Kidney tubule cell (primary cell): ENCODE measurements at places on chromosomes 7 and 10.

DNA sequence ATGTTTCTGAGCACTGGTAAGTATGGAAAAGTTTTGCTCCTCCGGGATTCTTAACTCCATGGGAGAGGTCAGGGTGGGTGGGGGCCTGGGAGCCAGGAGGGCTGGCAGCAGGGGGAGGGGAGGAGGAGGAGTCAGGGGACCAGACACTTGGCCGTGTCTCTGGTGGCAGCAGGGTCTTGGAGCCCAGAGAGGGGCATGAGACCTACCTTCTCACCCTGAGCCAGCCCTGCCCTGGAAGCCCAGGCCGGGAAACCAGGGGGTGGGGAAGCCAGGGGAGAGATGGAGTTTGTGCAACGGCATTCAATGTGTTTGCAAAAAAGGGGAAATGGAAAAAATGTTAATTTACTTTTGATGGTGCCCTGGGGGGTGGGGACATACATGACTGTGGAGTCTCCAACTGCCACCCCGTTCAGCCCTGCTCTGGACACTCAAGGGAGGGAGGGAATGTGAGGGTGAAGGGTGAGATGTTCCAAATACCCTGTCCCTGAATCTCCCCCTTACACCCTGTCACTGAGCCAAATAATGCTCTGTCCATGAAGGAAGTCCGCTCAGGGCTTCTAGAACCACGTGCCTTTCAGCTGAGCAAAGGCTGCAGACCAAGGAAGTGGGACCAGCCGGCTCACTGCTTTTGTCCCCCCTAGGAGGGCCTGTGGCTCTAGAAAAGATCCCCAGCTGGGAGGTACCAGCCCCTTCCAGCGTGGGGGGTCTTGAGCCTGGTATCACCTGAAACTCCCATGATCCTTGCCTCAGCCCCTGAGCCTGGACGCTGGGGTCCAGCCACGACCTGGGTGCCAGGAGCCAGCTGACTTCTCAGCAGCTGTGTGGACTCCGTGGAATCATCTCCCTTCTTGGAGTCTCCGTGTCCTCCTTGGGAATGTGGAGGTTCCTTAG, 48.3 kb downstream of the TMEM270 start:
- no peak for DNase-seq

DNA sequence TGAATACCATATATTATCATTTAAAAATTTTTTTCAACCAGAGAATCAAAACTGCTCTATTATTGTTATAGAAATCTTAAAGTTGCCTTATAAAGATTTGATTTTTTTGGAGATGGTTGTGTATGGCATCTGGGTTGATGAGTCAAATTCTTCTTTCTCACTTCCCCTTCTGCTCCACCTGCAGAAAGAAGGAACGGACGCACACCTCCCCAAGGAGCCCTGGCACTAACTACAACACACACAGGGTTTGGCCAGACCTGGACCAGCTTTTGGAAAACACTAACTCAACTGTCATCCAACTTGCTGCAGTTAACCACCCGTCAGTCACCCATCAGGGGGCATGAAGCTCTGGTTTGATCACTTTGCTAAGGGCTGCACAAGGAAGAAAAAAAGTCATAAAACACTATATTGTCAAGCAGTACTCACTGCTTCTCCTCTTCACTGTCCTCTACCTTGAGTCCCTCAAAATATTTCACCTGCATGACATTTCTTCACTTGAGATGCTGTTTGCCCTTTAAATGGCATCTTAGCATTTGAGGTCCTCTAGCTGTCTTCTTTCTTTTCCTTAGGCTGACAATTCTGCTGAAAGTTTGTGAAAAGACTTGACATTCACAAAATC, 266.7 kb upstream of the PHF14 start:
- no peak for DNase-seq

- DNase-seq: peak; percentile 99
Observed at GRCh38 chr7:155962191-155962967, 150.1 kb upstream of the SHH start.

GRCh38 chr7:70298780-70299471, 700.7 kb downstream of the AUTS2 start:
- DNase-seq: peak; percentile 29

DNA sequence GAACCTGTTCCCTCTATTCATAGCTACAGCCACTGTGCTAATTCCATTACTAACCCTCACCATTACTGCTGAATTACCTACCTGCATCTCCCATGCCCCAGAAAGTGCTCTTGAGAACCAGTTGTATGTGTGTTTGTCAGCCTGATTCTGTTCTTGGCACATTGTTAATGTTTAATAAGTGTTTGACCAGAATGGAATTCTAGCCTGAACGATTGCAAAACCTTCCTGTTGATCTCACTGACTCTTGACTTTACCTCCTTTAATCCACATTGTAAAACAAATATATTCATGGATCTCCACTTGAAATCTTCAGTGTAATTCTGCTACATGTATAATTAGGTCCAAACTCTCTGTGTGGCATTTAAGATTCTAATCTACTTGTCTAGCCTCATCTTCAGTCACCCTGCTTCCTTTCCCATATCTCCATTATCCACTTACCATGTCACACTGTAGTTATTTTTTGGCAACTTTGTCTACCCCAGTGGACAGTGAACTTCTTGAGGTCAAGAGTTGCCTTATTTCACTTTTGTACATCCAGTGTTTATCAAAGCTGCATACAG, 4.9 kb downstream of the ZNF277 start:
- peak; percentile 86 for DNase-seq

GRCh38 chr7:147651601-147652000, 939.0 kb upstream of the C7orf33 start:
- DNase-seq: no peak

- peak; percentile 19 for DNase-seq
Observed at GRCh38 chr10:24716295-24716694, 7.4 kb downstream of the ARHGAP21 start.
